ENCODE measurements at places on chromosomes 7 and 10.

DNA sequence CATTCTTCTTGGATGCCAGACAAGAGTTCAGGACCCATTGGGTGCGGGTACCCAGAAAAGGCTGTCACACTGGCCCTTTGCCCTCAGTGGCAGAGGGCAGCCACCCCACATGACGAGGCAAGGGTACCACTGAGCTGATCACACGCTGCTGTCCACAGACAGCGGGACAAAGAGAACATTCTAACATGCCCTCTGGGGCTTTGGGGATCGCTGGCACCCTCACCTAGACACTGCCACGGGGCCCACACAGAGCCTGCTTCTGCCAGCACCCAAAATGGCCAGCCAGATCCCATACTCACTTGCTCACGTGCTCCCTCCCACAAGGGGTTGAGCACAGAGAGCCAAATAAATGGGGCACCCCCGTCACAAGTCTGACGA, 16.7 kb upstream of the SPOCK2 start:
- no peak for DNase-seq

- DNase-seq: no peak
Observed at GRCh38 chr7:5838761-5839500, 41.7 kb upstream of the OCM start.

- DNase-seq: no peak
Observed at GRCh38 chr10:131174651-131175540, 136.6 kb downstream of the TCERG1L start.

DNA sequence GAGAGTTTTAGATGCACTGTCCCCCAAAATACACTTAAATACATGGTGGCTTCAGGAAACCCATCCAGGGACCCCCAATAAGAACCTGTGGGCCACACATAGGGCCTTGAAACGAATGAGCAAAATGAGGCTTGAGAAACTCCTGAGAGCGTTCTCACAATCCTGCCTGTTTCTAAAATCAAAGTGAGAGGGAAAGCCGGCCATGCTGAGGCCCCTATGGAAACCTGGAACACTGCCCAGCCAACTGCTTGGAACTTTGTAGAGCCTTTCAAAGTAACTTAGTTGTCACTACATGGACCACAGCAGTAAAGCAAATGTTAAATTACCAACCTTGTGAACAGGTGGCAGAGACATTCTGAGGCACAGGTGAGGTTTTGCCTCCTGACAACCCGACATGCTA, 13.4 kb downstream of the SGMS1 start:
- no peak for DNase-seq

- DNase-seq: no peak
Observed at GRCh38 chr7:69577221-69577620, 21.1 kb upstream of the AUTS2 start.

GRCh38 chr10:128000471-128001362, 93.8 kb downstream of the PTPRE start:
- DNase-seq: no peak
